Right hindlimb (tissue), 1 donor: ENCODE measurements at places on chromosomes 12 and 14.

DNA sequence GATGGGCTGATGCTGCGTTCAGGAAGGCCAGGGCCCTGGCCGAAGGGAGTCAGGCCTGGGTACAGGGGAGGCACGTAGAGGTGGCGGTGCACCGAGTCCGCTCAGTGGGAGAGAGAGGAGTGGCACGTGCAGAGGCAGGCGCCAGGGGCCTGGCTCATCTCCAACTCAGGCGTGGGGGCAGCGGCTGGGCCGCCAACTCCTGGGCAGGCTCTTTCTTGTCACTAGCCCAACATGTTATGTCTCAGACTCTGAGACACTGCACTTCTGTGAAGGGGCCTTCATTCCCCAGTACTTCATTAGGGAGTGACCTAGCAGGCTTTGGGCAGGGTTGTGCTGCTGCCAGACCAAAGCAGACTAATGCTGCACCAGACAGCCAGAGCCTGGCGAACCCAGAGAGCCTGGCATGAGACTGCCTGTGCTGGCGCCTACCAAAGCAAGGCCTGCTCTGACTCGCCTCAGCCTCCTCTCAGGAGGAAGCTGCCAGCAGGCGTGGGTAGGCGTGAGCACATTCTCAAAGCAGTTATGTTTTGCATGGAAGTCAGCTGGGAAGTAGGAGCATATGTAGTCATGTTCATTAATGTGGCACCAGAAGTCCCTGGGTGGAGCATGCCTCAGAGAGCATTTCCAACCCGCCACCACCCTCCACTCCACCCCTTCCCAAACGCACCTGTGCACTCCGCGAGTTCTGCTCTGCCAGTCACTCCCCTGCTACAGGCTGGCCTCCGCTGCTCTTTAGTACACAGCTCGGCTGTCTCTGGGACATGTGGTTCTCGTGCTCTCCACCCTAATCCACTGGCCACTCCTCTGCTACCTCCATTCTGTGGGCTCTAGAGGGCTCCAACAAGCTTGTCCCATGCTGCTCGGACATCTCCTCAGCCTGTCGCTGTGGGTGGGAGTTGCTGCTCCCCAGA is 9.7 kb downstream of the CKB start:
- DNase-seq: no peak

GRCh38 chr12:53208877-53209463 is 1.9 kb upstream of the ITGB7 start:
- no peak for DNase-seq

DNA sequence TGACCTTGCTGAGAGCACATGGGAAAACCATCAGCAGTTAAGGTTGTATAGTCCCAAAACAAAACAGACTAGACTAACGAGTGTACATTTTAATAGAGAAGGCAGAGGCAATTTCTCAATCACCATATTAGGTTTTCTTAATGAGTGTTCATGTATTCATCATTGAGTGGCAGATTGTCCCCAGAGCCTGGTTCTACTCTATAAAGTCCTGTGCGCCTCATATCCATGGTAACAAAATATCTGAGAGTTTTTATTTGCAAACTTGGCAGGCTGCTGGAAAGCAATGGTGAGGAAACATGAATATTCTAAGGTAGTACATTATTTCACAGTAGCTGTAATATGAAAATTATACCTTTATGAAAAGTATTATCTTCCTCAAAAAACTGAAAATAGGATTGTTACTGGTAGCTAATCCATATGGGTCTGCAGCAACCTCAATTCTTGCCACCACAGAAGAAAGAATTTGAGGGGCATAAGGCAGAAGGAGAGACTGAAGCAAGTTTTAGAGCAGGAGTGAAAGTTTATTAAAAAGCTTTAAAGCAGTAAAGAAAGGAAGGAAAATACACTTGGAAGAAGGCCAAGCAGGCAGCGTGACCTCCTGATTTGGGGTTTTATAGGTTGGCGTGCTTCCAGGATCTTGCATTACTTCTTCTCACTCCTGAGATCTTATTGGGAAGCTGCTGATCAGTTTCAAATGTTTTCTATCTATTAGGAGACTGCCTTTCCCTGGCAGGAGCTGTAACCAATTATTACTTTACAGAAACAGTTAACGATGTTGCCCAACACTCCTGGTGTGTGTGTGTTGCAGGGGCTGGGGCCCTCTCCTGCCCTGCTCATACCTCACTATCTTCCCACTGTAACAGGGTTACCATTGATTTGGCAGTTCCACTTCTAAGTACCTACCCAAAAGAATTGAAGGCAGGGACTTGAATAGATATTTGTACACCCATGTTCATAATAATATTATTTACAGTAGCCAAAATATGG is 154.0 kb upstream of the NUDT4 start:
- DNase-seq: no peak

DNA sequence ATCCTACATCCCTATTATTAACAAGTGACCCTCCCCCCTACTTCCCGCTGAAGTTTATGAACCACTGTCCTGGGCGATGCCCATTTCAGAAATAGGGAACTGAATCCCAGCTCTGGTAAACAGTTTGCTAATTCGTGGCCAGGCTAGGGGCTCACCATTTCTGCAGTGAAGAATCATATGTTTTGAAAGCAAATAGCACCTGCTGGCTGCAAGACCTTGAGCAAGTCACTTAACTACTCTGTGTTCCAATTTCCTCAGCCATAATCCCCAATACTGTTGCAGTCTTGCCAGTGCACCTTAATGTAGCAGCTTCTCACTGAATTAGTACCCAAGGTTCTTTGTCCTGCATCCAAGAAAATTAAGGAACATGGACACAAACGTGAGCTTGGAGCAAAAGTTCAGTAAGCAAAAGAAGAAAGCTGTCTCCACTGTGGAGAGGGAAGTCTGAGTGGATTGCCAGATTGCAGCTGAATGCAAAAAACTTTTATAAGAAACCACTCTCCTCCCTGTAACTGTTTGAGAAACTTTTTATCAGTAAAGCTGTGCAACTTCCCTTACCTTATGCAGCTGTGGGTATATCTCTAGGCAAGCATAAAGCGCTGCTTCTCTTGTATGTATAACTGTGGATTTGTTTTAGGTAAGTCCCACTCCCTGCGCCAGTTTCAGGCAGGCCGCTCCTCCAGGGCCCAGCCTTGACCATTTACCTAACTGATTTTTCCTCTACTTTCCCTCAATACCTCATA is 824 bp downstream of the OAS1 start:
- no peak for DNase-seq

GRCh38 chr12:132186857-132187620 is 42.8 kb downstream of the NOC4L start:
- DNase-seq: no peak

DNA sequence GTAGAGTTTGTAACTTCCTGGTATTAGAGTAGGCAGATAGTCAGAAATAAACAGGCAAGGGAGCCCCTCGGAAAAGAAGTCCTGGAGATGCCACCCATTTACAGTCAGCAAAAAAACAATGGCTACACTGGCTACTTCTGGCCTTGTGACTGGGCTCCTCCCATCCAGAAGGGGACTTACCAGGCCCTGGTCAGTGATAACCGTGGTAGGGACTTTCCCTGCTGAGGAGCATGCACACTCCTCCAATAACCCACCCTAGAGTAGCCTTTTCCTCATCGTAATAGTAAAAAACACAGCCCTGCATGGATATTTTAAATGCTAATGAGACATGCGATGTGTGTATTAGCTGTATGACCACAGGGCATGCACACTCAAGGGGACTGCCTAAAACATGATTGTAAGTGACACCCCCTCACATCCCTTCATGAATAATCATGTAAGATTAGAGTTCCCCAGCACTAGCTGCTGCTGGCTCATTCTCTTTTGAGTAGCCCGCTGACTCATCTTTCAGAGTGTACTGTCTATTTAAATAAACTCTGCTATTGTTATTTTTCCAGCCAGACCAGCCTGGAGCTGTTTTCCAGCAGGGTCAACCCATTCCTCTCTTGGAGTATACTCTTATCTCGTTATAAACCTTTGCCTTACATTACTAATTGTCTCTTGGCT is 413.8 kb upstream of the TMTC1 start:
- DNase-seq: no peak

DNA sequence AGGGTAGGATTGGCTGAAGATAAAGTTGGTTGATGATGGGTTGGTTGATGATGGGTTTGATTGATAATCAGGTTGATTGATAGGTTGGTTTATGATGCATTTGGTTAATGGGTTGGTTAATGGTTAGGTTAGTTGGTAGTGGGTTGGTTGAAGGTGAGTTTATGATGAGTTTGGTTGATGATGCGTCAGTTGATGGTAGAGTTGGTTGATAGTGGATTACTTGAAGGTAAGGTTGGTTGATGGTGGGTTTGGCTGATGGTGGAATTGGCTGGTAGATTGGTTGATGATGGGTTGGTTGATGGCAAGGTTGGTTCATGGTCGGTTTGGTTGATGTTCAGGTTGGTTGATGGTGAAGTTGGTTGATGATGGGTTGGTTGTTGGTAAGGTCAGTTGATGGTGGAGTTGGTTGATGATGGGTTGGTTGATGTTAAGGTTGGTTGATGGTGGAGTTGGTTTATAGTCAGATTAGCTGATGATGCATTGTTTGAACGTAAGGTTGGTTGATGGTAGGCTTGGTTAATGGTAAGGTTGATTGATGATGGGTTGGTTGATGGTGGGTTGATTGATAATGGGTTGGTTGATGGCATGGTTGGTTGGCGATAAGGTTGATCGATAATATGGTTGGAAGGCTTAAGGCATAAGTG is 146.4 kb downstream of the ADGRD1 start:
- no peak for DNase-seq

DNA sequence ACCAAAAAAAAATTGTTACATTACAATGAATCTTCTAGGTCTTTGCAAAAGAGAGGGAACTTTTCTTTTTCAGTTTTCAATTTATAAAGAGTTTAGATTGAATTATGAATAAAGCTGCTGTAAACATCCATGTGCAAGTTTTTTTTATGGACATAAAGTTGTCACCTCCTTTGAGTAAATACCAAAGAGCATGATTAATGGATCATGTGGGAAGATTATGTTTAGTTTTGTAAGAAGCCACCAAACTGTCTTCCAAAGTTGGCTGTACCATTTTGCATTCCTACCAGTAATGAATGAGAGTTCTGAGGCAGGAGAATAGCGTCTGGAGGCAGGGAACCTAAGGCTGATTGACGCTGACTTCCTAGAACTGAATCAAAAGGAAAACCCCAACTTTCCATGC is 30.2 kb downstream of the LEMD3 start:
- DNase-seq: no peak

DNA sequence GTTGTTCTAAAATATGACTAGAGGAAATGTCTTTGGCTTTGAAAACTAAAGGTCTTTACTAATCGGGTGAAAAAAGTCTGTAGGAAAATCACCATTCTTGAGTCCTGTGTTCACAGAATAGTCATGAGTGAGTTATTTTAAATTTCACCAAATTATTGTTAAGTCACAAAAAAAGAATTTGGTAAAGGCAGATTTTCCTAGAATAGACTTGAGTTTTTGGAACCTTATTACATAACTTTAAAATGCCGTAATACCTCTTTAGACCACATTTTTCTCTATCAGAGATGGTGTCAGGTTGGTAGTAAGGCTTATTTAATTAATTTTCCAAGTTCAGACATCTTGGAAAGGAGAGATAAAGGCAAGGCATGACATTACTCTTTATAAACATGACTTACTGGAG is 184.7 kb upstream of the GARIN2 start:
- DNase-seq: no peak

DNA sequence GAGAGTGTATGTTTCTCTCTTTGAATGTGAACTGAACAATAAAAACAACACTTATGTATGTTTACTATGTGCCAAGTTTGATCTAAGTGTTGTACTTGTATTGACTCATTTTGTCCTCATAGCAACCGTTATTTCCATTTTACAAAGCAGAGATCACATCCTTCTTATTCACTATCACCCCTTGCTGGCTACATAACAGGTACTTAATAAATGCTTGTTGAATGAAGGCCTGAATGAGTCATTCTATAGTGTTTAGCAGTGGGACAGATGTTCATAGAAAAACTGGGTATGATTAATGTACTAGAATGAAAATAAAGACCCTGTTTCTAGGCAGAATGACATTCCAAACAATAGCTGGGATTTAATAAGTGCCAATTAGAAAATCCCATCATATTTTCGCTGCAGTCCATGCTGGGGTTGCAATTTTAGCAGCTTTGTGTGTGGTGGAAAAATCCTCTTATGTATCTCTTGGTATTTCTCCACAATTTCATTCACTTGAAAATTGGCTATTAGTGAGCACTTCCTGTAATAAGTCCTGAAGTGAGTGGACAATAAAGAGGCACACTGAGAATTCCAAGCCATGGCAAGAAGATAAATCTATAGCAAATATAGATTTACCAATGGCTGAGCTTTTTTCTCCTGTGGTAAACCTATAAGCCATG is 86.0 kb downstream of the FAR2 start:
- no peak for DNase-seq

DNA sequence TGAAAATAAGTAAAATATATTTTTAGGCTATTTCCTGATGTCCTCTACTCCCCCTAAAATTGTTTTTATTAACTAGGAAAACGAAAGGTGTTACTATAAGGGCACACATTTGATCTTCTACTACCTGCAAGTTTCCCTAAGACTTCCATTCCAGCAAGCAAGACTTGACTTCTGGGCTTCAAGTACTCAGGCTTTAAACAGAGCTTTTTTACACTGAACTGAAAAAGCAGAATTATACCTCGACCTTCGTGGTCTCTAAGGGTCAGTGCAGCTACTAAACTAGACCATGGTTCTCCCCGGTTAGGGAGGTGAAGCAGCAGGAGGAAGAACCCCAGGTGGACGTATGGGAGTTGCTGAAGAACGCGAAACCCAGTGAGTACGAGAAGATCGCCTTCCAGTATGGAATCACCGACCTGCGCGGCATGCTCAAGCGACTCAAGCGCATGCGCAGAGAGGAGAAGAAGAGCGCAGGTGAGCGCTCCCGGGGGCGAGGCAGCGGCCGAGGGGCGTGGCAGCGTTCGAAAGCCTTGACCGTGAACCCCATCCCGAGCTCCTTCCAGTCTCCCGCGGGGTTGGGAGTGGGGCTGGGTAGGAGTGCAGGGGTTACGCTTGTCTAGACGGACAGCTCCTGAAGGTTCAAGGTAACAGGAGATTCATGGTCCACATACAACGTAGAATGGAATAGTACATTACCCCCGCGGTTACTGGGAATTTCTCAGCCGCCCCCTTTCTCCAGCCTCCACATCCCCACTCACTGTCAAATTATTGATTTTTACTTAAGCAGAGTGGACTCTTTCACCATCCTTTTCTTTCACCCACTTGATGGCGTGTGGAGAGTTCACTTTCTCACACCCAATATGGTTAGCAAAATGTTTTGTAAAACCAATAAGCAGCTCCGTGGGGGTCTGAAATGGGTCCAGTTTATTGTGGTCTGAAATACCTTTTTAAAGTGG is 47.6 kb downstream of the MYBPC1 start:
- no peak for DNase-seq

DNA sequence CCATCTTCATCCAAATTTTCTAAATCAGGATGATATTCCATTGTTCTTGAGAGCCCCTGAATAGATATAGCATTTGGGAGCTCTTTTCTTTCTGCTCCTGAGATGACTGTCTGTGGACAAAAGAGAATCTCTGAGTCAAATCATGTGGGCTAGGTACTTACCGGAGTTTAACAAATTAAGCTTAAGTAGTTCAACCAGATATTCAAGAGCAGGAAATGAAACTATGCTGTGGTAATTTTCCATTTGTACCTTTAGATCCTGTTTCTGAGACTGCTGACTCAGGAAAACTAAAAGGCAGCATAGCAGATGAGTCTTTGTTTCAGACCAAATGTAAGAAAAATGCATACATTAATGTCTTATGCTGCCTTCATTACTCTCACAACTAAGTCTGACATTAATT is at the start of gene CLEC7A:
Gene CLEC7A (minus strand): TSS at position 158 of the 400 bp plus-strand sequence. CDS start 117 bp downstream, at position 41.
- DNase-seq: no peak
